ENCODE measurements at places on chromosomes 12 and 14.

DNA sequence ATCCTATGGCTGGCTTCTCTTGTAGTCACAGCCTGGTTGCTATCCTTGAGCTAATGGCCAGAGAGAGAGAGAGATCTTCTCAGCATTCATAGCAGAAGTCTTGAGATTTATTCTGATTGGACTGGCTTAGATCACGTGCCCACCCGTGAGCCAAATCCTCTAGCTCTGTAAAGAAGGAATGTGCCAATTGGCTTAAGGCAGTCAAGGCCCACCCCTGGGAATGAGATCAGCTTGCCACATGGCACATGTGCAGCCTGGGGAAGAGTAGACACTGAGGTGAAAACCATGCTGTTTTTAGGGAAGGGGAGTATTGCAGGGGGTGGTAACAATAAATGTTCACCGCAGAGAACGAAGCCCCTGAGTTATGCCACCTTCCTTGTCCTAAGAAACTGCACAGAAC lies 36.3 kb downstream of the PLEKHG7 start:
- DNase-seq, result no peak

GRCh38 chr14:71770431-71770830 lies 161.8 kb upstream of the RGS6 start:
- no peak for DNase-seq

DNA sequence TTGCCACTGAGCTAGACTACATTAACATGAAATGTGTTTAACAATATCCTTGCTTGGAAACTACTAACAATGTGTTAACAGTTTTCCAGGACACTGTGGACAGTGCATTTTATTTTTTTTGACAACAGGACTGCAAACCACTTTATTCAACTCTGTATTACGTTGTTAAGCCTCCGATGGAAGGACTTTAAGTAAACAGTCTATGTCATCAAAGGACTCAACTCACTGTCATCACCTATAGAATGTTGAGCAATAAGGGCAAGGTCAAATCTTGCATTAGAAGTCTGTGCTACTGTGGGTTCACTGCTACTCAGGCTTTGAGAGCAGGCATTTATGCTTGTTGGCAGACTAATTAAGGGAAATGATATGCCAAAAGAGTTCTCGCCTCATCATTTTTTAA lies 483.7 kb downstream of the FLRT2 start:
- no peak for DNase-seq

GRCh38 chr12:132216354-132216987 lies 72.2 kb downstream of the NOC4L start:
- DNase-seq, result no peak

- DNase-seq, result no peak
These were observed 126.9 kb upstream of the PRICKLE1 start for GRCh38 chr12:42716491-42716891.

DNA sequence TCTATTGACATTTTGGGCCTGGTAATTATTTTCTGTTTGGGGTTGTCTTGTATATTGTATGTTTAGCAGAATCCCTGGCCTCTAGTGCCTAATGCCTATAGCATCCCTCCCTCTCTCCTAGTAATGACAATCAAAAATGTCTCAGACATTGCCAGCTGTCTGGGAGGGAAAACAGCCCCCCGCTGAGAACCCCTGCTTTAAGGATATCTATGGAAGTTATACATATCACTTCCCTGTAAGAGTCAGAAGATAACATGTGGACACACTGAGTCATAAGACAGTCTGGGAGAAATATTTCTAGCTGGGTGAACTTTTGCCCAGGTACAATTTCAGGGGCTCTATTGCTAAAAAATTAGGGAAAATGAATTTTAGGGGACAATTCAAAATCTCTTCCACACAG lies 255.0 kb downstream of the PAWR start:
- no peak for DNase-seq

All from WERI-Rb-1 (cell line).